ENCODE measurements at places on chromosomes 5 and 9. TPM values are rescaled to one million over a fixed set of nuclear protein-coding genes. Genes with fewer than 3 reads are reported as not detected.

- no peaks in the 10 kb centered on the region for H3K36me3 ChIP-seq
- no peaks in the 10 kb centered on the region for H3K27me3 ChIP-seq
- H3K4me1 ChIP-seq = no peaks in the 10 kb centered on the region
- no peak overlapping the region for H3K27ac ChIP-seq
Measured at GRCh38 chr9:79040671-79041070, 531.1 kb upstream of the TLE4 start.

GRCh38 chr5:146962801-146963355 is 84.3 kb upstream of the PPP2R2B start:
- DNase-seq = no peak
- no peak overlapping the region for H3K4me3 ChIP-seq
- H3K27ac ChIP-seq = no peak overlapping the region
- H3K36me3 ChIP-seq = no peaks in the 10 kb centered on the region
- H3K4me1 ChIP-seq = no peaks in the 10 kb centered on the region

Gene SV2C
- total RNA-seq = 0.02 TPM

GRCh38 chr5:34663771-34664496 is 7.8 kb downstream of the RAI14 start:
- H3K4me3 ChIP-seq = no peak overlapping the region
- peaks cover 8% of the 10 kb centered on the region for H3K27me3 ChIP-seq
- H3K4me1 ChIP-seq = no peaks in the 10 kb centered on the region
- H3K27ac ChIP-seq = no peak overlapping the region
- H3K36me3 ChIP-seq = no peaks in the 10 kb centered on the region

- H3K4me3 ChIP-seq = no peak overlapping the region
- DNase-seq = no peak
- no peaks in the 10 kb centered on the region for H3K27me3 ChIP-seq
- H3K4me1 ChIP-seq = no peaks in the 10 kb centered on the region
- no peaks in the 10 kb centered on the region for H3K36me3 ChIP-seq
Measured at GRCh38 chr9:14412775-14413174, 98.8 kb upstream of the NFIB start.

DNA sequence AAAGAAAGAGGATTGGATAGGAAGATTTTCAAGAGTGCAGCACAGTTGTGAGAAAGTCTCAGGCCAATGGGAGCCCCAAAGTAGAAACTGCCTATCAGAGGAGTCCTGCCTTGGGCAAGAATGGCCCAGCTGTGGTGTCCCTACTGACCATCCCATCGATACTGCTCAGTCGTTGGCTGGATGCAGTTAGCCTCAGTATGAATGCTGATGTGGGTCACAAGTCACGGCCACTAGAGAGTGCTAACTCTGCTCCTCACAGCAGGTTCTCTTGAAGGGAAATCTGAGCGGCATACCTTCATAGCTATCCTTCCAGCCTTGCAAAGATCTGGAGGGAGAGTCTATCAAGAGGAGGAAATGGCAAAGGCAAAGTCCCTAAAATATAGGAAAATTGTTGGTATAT is 11.6 kb upstream of the CETN3 start:
- H3K27me3 ChIP-seq = peaks cover 17% of the 10 kb centered on the region
- DNase-seq = no peak
- no peak overlapping the region for H3K4me3 ChIP-seq

DNA sequence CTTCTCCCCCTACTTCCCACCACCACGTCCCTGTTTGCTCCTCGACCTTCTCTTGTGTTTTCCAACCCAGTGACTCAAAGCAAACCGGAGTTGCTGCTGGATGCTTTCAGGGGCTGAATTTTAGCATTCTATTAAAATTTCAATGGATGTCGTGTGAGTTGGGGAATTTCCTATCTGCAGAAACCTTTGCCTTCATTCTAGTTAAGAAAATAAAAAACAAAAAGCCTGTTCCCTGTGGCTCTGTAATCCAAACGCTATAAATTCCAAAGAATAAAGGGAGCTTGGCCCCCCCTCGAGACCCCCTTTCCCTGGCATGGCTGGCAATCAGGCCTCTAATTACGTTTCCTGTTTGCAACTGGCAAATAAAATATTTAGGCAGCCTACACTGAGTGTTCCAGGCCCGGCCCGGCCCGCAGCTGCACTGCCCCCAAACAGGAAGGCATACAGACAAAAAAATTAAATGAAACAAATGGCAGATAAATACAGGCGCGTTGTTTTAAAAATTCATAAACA is 139.4 kb upstream of the PPP1R26 start:
- no peaks in the 10 kb centered on the region for H3K36me3 ChIP-seq
- H3K4me1 ChIP-seq = no peaks in the 10 kb centered on the region
- no peak for DNase-seq
- no peak overlapping the region for H3K4me3 ChIP-seq

DNA sequence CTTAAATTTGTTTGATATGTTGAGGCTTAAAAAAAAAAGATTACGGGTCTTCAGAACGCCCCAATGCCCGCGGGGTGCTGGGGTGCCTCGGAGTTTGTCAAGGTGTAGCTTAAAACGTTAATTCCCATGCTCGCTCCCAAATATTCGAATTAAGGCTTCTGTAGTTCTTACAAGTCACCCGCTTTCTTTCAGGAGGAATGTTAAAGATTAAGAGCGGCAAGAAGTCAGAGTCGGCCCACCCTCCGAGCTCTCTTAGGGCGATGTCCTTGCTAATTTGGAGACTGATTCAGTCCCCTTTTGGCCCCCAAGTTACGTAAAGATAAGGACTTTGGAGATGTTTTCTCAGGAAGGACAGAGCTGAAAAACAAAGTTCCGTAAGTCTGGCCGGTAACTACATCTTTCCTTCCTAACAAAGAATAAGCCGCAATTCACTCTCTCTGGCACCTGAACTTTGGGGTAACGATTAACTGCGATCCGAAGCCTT is 746 bp upstream of the NPM1 start:
- H3K27me3 ChIP-seq = peaks cover 3% of the 10 kb centered on the region
- peak overlapping the region; percentile 93 for H3K4me3 ChIP-seq
- H3K36me3 ChIP-seq = peaks cover 43% of the 10 kb centered on the region

DNA sequence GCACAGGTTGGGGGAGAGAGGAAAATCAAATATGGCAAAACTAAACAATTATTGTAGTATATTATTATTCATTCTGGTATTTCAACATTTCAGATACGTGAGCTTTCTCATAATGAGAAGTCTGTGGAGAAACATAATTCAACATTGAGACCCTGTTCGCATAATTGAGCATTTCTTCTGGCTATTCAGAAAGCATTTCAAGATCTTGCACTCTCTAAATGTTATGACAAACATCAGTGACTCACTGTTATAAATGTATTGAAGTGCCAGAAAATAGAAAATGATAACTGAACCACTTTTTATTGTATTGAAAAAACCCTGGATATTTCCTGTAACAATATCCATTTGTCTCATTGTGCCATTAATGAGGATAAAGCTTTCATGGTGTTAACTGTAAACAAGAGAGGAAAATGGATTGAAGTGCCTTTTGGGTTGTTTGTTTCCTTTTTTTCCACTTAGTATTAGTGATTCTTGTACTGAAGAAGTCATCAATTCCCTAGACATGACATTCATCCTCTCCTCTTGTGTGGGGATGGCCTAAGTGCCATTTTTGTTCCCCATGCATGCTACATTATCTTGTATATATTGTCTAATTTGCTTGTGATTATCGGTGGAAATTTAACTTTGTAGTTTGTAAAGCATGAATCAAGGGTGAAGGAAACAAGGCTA is 124.6 kb downstream of the CAMK4 start:
- no peak overlapping the region for H3K27ac ChIP-seq
- peaks cover 29% of the 10 kb centered on the region for H3K36me3 ChIP-seq
- no peak overlapping the region for H3K4me3 ChIP-seq
- no peaks in the 10 kb centered on the region for H3K27me3 ChIP-seq
- no peak for DNase-seq

DNA sequence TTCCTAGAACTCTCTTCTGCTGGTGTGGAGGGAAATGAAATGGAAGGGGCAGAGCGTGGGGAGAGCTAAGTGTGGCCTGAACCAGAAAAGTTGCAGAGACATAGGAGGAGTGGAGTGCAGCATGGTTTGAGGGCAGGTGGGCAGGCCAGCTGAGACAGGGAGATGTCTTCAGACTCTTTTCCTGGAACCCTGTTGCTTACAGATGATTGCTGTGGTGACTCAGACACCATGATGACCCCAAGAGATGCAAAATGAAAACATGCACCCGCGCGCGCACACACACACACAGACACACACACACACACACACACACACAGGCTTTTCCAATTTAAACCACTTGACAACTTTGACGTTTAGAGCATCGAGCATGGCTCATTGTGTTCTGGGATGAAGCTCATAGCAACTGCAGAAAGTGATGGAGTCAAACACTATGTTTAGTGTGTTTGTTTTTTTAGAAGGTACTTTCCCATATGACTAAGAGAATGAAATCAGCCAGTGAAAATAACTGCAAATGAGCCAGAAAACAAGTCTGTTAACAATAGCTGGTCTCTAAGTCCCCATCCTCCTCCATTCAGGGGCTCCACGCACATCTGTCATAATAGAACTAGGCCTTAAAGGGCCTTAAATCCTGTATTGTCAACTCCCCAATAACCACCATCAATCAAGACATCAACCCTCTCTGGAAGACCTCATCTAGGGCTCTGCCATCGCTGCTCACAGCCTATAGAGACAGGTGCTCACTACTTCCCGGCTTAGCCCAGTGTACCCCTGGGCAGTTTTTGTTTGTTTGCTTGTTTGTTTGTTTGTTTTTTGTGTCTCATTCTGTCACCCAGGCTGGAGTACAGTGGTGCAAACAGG is 9.6 kb downstream of the TMOD1 start:
- H3K36me3 ChIP-seq = no peaks in the 10 kb centered on the region
- peak overlapping the region; percentile 16 for H3K27ac ChIP-seq
- peaks cover 1% of the 10 kb centered on the region for H3K27me3 ChIP-seq
- peaks cover 14% of the 10 kb centered on the region for H3K4me1 ChIP-seq

Gene RLN1
- 1.8 TPM for total RNA-seq

DNA sequence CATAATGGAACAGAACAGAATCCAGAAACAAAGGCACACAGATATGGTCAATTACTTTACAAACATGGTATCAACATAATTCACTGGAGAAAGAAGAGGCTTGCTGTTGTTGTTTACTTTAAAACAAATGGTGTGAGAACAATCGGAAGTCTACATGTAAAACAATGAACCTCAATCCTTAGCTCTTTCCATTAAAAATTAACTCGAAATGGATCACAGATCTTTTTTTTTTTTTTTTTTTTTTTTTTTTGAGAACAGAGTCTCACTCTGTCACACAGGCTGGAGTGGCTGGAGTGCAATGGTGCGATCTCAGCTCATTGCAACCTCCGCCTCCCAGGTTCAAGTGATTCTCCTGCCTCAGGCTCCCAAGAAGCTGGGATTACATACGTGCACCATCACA is 9.8 kb downstream of the SEMA4D start:
- peak; percentile 3 for DNase-seq
- H3K36me3 ChIP-seq = peaks cover 7% of the 10 kb centered on the region
- peak overlapping the region; percentile 59 for H3K27ac ChIP-seq
- H3K4me3 ChIP-seq = no peak overlapping the region
- peaks cover 93% of the 10 kb centered on the region for H3K4me1 ChIP-seq
- no peaks in the 10 kb centered on the region for H3K27me3 ChIP-seq

GRCh38 chr5:76477061-76477460 is 74.0 kb downstream of the IQGAP2 start:
- no peaks in the 10 kb centered on the region for H3K36me3 ChIP-seq
- peaks cover 74% of the 10 kb centered on the region for H3K4me1 ChIP-seq
- no peak overlapping the region for H3K27ac ChIP-seq
- DNase-seq = no peak

DNA sequence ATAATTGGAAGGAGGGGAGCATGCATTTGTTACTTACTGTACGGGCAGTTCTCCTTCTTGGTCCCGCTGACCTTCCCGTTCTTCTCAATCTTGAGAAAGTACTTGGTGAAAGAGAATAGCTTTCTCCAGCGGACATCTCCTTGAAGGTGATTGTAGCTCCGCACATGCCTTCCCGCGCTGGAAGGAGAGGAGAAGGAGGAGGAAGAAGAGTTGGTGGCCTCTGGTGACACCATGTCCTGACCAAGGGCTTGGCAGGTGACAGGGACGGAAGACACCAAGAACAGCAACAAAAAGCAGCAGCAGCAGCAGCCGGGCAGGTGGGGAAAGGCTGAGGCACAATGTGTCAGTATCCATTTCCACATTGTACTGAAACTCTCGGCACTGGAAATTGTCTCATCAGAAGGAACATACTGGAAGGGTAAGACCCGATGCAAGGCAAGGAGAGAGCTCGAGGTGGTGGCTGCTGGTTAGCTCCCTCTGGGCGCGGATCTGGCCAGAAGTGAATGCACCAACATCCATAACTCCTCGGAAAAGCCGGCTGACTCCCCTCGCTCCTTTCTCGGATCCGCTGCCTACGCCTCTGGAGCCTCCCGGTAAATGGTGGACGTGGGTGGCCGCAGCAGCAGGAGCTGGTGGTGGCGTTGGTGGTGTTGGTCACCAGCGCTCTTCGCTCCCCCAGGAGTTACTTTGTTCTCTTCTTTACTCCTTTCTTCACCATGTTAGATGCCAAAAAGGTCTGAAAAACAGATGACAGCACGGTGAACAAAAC is 715 bp downstream of the FGF10 start:
- DNase-seq = no peak
- no peak overlapping the region for H3K4me3 ChIP-seq

- H3K36me3 ChIP-seq = no peaks in the 10 kb centered on the region
- peak; percentile 69 for DNase-seq
- no peak overlapping the region for H3K27ac ChIP-seq
- H3K4me3 ChIP-seq = no peak overlapping the region
- peaks cover 2% of the 10 kb centered on the region for H3K27me3 ChIP-seq
- H3K4me1 ChIP-seq = peaks cover 22% of the 10 kb centered on the region
Measured at GRCh38 chr5:72818866-72819534, 2.5 kb downstream of the TNPO1 start.
